ENCODE measurements at places on chromosomes 3 and 15. TPM values are rescaled to one million over a fixed set of nuclear protein-coding genes. Genes with fewer than 3 reads are reported as not detected.
A peak's percentile ranks its signal among the peaks of the same experiment; 100 is the strongest.

GSK3B gene
- 12.3 TPM for polyA plus RNA-seq

TRIM71 gene
- polyA plus RNA-seq = not detected

SEMA6D gene
- not detected for polyA plus RNA-seq

HTR3E gene
- polyA plus RNA-seq = not detected

NIPA2 gene
- 47.1 TPM for polyA plus RNA-seq

PATL2 gene
- 89.4 TPM for polyA plus RNA-seq

NBEAL2 gene
- 155 TPM for polyA plus RNA-seq

NDUFAF3 gene
- polyA plus RNA-seq = 61.0 TPM

GPR62 gene
- polyA plus RNA-seq = not detected

- DNase-seq = no peak
Measured at GRCh38 chr3:115165701-115166100, 18.6 kb upstream of the ZBTB20 start.

DNA sequence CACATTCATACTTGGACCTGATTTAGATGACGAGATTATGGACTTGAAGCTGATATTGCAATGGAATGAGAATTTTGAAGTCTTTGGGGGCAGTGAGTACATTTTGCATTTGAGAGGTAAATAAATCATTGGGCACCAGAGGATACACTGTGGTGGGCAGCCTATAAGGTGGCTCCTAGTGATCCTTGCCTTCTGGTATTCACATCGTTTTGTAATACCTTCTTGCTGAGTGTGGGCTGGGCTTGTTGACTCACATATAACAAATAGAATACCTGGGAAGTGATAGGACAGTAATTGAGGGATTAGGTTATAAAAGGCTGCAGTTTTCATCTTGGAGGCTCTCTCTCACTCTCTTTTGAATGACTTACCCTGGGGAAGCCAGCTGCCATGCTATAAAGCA is 605.5 kb upstream of the KCNMB2 start:
- no peak for DNase-seq

DNA sequence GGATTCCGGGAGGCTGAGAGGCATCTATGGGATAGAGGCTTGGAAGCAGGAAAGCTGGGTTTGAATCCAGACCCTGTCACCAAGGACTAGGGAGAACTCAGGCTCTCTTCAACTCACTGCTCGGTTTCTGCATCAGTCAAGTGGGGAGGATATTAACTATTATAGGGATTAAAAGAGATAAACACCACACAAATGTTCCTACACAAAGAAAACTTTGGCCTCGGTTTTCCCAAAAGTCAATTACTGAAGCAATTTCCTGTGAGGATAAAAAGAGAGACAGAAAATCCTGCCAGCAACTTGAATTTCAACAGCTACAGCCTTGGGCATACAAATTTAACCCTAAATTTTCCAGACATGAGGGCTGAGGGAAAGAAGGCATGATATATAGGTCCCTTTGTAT is 36.0 kb downstream of the ITGB5 start:
- DNase-seq = no peak

DNA sequence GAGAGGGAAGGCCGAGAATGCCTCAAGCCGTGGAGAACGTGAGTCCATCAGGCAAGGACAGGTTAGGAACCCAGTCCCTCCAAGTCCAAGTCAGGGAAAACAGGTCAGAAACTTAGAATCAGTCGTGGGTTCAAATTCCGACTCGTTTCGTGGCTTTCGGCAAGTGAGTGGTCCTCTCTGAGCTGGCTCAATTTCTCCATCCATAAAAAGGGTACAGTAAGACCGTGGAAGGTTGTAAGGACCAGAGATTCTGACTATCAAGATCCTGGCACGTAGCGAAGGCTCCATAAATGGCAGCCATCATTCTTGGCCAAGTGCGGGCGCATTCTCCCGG is 604 bp upstream of the MED12L start:
- no peak for DNase-seq

- no peak for DNase-seq
Measured at GRCh38 chr3:146838221-146838620, 233.1 kb upstream of the PLSCR5 start.

- no peak for DNase-seq
Measured at GRCh38 chr3:178058629-178059028, 477.6 kb upstream of the KCNMB2 start.

DNA sequence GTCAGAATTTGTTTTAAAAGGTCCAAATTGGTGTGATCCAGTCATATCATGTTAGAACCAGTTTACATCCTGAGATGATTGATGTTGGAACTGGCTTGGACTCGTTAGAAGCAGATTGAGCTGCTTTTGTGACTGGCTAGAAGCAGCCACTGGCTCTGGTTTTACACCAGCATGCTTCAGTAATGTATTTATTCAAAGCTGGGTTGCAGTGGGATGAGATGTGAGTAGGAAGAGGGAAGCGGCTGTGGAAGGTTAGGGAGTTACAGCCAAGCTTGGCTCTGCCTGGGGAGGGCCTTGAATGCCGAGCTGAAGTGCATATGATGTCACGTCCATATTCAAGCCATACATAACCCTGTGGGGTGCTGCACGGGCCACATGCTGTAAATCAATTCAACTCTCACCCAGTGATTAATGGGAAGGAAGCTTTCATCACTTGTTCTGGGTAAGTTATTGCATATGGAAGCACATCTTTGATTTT is 104.0 kb upstream of the SMAD3 start:
- DNase-seq = no peak

- no peak for DNase-seq
Measured at GRCh38 chr15:96076350-96076749, 254.2 kb upstream of the NR2F2 start.

DNA sequence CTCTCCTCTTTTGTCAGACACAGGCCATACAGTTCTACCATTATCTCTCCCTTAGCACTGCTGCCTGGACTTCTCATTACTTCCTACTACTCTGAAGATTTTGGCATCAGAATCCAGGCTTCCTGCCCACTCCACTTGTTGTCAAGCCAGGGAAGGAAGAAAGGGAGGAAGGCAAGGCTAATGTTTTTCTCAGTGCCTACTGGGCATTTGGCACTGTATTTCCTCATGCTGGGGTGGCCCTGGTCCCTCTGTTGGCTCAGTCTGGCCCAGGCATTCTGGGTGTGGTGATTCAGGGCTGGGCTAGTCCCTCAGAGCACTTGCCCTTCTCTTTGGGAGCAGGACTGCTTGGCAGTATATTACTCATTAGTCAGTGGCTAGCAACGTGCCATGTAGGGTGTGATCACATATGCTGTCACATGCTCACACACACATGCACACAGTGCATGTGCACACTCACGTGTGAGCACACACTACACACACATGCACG is 52.9 kb downstream of the BSN start:
- DNase-seq = no peak

DNA sequence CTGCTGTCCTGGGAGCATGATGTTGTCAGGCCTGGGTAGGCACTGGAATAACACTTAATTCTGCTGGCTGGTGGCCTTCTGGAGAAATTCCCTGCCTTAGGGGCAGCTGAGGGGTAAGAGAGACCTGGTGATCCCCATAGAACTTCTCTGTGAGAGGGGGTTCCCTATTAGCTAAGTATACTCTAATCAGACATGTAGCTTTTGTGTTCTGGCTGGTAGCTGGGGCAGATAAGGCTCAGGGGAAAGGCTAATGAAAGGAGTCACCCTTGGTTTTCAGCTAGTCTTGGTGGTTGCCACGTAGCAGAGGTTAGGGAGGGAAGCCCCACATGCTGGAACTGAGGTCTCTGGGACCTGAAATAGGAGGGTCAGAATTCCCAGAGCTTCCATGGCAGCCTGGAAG is 952 bp upstream of the HDDC3 start:
- DNase-seq = no peak

GRCh38 chr15:74954515-74954914 is 2.1 kb downstream of the RPP25 start:
- DNase-seq = no peak

DNA sequence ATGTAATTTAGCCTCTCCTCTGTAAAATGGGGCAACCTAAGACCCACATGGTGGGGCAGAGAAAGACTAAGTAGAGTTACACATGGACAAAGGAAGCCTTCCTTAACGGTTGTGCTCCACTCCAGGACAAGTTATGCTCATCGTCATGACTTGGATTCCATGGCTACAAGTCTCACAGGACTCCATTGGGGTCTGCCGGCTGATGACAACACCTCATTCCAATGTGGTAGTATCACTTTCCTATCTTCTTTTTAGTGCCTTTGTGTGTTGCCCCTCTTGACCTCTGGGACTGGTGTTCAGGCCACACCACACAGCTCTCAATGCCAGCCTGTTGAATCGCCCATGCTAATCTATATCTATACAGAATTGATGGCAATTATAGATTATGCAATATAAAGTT is 181.3 kb upstream of the WNT5A start:
- no peak for DNase-seq

DNA sequence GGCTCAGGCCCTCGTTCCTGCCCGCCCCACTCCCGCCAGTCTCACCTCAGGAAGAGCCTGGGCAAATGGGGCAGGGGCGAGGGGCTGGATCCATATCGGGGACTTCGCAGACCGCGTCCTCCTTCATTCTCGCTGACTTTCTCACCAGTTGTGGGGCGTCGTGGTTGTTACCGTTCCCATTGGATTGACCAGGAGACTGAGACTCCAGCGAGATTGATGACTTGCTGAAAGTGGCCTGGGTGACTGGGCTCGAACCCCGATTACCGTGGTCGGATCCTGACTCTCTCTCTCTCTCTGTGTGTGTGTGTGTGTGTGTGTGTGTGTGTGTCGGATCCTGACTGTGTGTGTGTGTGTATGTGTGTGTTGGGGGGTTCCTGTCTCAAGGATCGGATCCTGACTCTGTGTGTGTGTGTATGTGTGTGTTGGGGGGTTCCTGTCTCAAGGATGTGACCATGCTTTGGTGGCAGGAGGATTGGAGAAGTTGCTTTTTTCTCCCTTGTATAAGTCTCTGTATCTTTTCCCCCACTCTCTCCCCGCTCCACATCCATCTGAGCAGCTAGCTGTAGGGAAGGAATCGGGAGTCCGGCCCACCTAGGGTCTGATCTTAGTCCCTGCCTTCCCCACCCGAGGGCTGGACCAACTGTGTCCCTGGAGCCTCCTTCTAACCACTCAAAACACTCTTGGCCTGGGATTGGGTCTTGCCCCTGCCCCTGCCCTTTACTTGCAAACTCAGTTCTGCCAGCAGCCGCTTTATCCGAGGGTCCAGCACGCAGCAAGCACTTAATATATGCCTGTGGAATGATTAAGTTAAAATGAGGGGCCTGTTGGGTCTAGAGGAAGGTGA is 603 bp downstream of the PLEKHO2 start:
- DNase-seq = peak; percentile 52

DNA sequence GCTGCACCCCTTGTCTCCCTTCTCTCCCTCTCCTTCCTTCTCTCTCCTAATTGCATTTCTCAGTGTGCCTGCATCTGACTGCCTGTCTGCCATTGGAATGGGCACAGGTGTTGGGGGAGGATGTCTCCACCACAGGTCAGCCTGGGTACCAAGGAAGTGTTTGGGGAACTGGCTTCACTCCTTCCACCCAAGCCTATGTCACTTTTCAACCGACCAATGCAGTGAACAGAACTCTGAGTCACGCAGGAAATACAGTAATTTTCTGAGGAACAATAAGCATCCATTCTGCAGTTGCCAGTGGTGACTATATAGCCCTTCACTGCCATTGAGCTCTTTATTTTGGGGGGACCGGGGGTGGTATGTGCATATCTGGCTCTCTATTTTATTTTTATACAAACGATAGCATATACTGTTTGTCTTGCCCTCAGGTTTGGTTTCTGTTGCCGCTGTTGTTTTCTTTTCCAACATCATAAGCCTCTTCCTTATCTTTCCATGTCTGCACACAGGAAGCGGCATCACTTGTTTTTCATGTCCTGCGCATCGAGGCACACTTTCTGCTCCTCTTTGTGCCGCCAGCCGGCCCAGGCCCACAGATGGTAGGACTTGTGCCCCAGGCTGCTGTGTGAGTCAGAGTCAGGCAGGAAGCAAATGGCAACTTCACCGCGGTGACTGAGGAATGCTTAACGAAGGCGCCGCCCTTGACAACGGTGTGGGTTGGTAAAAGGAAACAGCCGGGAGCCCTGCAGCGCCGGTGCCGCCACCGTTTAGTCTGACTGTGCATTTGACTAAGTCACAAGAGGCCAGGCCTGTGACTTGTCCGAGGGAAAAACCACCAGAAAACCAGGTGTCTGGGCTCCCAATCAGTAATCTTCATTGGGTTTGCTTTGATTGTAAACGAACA is 21.1 kb upstream of the CDCP1 start:
- peak; percentile 28 for DNase-seq

GRCh38 chr3:124630960-124631359 is 99.3 kb upstream of the UMPS start:
- DNase-seq = no peak

DNA sequence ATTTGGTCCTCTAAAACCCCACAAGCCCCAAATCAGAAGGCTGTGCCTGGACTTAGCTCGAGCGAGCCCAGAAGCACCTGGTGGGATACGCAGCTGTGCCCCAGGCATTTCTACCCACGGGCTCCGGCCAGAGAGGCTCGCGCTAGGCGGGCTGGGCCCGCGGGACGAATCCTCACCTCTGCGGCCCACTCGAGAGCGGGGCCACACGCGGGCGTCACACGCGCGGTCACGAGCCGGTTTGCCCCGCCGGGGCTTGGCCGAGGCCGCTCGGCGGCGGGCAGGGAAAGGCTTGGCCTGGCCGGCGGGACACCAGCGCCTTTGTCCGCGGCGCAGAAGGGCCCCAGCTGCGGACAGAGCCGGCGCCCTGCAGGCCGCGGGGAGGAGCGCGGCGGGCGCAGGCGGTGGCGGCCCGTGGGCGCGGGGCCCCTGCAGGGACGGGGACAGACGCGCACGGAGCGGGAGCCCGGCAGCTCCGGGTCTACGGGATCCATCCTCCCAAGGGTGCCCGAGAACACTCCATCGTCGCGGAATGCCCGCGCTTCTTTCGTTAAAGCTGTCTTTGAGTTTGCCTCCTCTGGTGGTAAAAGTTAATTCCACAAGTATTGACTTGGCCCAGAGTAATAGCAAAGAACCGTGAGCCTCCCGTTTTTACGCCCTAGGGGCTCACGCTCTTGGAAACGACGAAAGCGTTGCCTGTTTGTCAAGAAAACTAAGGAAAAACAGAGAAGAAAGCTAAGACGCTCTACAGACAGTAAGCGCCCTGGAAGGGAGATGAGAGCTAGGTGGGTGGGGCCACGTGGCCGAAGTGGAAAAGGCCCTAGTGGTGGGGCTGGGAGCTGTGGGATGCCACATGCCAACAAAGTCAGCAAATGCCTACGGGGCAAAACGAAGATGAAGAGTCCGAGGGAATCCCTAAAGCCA is 26.4 kb downstream of the TYRO3 start:
- peak; percentile 59 for DNase-seq

DNA sequence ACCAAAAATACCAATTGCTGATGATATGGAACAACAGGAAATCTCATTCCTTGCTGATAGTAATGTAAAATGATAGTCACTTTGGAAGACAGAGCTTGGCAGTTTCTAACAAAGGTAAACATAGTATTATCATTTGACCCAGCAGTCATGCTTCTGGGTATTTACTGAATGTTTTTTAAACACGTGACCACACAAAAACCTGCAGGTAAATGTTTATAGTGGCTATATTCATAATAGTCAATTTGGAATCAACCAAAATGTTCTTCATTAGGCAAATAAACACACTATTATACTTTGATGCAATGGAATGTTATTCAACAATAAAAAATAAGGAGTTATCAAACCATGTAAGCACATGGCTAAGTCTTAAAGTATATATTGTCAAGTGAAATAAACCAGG is 24.1 kb upstream of the GOLGA8A start:
- no peak for DNase-seq

GRCh38 chr3:177530908-177531307 is 333.6 kb upstream of the TBL1XR1 start:
- DNase-seq = no peak

Measured in B cell (primary cell).